ENCODE measurements at places on chromosomes 1 and 21. TPM values are rescaled to one million over a fixed set of nuclear protein-coding genes. Genes with fewer than 3 reads are reported as not detected.
A peak's percentile ranks its signal among the peaks of the same experiment; 100 is the strongest.

The SLC6A17 gene
- total RNA-seq, result not detected

The CFHR4 gene
- not detected for total RNA-seq

The KCNK2 gene
- total RNA-seq, result not detected

The STPG1 gene
- 6.1 TPM for total RNA-seq

The CLIC6 gene
- 0.07 TPM for total RNA-seq

The KRTAP10-9 gene
- not detected for total RNA-seq

The METTL18 gene
- 16.9 TPM for total RNA-seq

The RNU1-4 gene
- 4,541 TPM for total RNA-seq

The OR6K3 gene
- total RNA-seq, result not detected

DNA sequence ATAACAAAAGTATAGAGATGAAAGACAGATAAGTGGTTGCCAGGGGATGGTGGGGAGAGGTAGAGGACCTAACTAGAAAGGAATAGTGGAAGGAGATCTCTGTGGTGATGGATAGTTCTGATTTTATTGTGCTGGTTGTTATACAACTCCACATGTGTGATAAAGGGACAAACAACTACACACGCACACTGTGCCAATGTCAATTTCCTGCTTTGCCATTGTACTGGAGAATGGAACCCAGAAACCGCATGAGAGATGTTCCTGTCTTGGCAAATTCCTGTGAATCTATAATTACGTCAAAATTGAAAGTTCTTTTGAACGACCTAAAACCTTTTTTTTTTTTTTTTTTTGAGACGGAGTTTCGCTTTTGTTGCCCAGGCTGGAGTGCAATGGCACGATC is 11.0 kb downstream of the TNFRSF9 start:
- no peaks in the 10 kb centered on the region for H3K27me3 ChIP-seq
- no peak overlapping the region for H3K27ac ChIP-seq
- no peak for DNase-seq
- peaks cover 12% of the 10 kb centered on the region for H3K4me1 ChIP-seq
- no peak overlapping the region for H3K4me3 ChIP-seq

DNA sequence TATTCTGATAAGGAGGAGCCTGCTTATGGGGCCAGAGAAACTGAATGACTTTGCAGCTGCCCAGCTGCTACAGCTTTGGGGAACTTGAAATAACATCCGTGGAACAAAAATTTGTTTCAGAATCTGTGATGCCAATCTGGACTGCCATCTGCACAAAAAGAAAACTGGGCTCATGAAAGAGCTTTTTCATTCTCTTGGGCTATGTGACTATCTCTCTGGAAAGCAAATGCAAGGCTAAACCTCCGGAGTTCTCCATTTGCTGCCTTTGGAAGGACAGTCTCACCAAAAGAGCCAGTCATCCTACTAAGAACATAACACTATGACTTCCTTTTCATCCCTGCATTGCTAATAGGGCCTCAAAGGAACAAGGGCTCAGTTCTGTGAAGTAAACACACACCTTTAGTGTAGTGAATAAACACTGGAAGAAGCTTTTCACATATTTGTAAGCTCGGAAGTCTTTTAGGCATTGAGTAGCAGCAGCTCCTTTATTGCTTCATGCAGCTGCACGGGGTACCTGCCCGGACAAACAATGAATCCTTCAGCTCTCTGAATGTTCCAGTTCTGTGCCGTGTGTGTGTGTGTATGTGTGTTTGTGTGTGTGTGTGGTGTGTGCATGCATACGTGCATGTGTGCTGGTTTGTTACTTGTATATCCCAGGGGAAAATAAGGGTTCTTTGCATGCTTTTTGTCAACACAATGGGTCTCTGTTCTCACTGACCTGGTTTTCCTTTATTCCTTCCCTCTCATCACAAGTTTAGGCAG is 255.5 kb upstream of the SGIP1 start:
- H3K36me3 ChIP-seq, result no peaks in the 10 kb centered on the region
- peak overlapping the region; percentile 14 for H3K27ac ChIP-seq
- DNase-seq, result peak; percentile 46
- no peaks in the 10 kb centered on the region for H3K27me3 ChIP-seq

GRCh38 chr1:193479187-193479586 is 292.8 kb upstream of the B3GALT2 start:
- peak overlapping the region; percentile 68 for H3K27ac ChIP-seq
- H3K4me1 ChIP-seq, result peaks cover 39% of the 10 kb centered on the region
- H3K36me3 ChIP-seq, result no peaks in the 10 kb centered on the region
- peak overlapping the region; percentile 1 for H3K4me3 ChIP-seq

GRCh38 chr1:121558514-121558913 is 373.7 kb downstream of the SRGAP2C start:
- H3K4me1 ChIP-seq, result no peaks in the 10 kb centered on the region
- no peak overlapping the region for H3K27ac ChIP-seq
- no peaks in the 10 kb centered on the region for H3K36me3 ChIP-seq
- no peaks in the 10 kb centered on the region for H3K27me3 ChIP-seq
- no peak overlapping the region for H3K4me3 ChIP-seq

GRCh38 chr1:115134850-115135480 is 45.7 kb upstream of the TSPAN2 start:
- H3K36me3 ChIP-seq, result no peaks in the 10 kb centered on the region
- H3K4me3 ChIP-seq, result no peak overlapping the region
- no peak for DNase-seq
- H3K27me3 ChIP-seq, result no peaks in the 10 kb centered on the region
- peaks cover 4% of the 10 kb centered on the region for H3K4me1 ChIP-seq
